ENCODE measurements at places on chromosomes 6 and 20.

GRCh38 chr6:130947464-130947863 is 115.6 kb downstream of the EPB41L2 start:
- DNase-seq: no peak

GRCh38 chr6:35191889-35192288 is 21.9 kb upstream of the SCUBE3 start:
- no peak for DNase-seq

DNA sequence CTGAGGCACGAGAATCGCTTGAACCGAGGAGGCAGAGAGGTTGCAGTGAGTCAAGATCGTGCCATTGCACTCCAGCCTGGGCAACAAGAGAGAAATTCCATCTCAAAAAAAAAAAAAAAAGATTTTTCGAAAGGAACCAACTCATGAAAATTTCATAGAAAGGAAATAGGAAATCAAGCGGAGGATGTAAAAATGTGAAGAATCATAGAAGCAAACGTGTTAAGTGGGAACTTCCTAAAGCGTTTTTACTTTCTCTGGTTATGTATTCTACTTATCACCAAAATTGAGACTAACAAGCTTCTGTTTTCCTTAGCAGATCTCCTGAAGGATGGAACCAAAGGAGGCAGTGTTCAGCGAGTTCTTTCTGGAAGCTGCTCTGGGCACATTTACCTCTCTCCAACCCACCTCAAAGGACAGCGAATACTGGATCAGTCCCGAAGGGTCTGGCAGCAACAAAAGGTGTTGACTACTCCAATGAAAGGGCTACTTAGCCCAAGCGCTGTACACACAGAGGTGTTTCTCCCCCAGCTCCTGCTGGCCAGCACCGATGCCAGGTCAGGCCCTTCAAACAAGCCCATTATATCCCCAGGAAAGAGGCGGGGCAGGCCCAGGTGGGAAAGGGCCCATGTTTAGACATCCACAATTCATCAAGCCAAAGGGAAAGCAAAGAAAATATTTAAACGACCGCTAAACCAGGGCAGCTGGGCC is 327.5 kb upstream of the JARID2 start:
- DNase-seq: no peak

DNA sequence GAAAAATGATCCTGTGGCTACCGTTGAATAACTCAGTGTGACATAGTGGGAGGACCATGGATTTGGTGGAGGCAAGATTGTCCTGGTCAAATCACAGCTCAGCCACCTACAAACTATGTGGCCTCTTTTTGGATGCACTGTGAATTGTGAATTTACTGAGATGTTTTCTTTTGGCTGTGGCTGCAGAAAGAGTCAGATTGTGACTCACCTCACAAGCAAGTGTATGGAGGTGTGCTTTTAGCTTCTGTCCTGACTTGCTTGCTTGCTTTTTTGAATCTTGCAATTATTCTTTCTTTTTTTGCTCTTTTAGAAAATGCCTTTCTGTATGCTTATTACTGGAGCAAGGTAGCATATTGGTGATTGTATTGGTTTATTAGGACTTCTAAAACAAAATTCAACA is 122.9 kb upstream of the FOXO3 start:
- no peak for DNase-seq

DNA sequence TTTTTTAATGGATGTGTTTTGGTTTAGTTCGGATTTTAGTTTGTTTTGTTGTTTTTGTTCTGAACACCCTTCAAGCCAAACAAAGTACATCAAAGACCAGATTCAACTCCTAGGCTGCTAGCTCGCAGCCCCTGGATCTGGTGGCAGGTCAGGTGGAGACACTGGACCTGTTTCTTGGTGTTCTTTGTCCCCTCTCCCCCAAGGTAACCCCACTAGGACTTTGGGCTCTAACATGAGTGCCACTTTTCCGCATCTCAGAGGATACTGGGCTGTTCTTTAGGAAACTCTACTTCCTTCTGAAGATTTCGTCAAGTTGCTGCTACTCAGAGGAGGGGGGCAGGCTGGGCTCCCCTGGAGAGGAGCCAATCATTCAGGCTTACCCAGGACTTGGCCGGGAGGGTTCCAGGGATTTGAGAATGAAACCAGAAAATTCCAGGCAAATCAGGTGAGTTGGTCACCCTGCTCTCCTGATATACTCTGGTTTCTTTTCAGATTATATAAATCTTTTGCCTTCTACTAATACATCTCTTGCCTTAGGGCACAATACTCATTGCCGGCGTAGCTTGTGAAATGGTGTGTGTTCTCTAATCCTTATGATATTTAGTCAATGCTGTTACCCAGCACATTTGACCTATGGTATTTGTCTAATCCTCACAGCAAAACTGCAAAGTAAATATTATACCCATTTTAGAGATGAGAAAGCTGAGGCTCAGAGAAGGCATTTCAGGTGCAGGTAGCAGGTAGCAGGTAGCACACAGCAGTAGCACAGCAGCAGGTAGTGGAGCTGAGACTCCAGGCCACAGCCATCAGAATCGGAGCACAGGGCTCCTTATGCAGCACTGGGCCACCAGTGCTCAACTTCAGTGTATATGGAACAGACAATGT is 291.6 kb downstream of the TSHZ2 start:
- no peak for DNase-seq

GRCh38 chr6:103783329-103783728 is 1076.4 kb downstream of the HACE1 start:
- no peak for DNase-seq

GRCh38 chr6:30122515-30122914 is 9.6 kb upstream of the TRIM31 start:
- DNase-seq: no peak

All from chondrocyte (in vitro differentiated cells).